Myometrial cell (primary cell): ENCODE measurements at places on chromosomes 12 and 14. TPM values are rescaled to one million over a fixed set of nuclear protein-coding genes. Genes with fewer than 3 reads are reported as not detected.

CD69 gene
- 2.3 and 2.6 TPM in 2 replicates for total RNA-seq

CEP128 gene
- 2.5 and 4.0 TPM in 2 replicates for total RNA-seq

EMP1 gene
- total RNA-seq, result 229 and 483 TPM in 2 replicates

ARHGDIB gene
- total RNA-seq, result 17.3 and 26.9 TPM in 2 replicates

TESPA1 gene
- total RNA-seq, result not detected in 2 replicates

HNF1A gene
- not detected in 2 replicates for total RNA-seq

PTPRQ gene
- 6.4 and 30.3 TPM in 2 replicates for total RNA-seq
